Stimulated activated CD4-positive, alpha-beta T cell treated with anti-CD3 and anti-CD28 coated beads, Interleukin-1b, Interleukin-23, amount 100 ng/mL, for 1 hour (primary cell): ENCODE measurements at places on chromosomes 12 and 14.

DNA sequence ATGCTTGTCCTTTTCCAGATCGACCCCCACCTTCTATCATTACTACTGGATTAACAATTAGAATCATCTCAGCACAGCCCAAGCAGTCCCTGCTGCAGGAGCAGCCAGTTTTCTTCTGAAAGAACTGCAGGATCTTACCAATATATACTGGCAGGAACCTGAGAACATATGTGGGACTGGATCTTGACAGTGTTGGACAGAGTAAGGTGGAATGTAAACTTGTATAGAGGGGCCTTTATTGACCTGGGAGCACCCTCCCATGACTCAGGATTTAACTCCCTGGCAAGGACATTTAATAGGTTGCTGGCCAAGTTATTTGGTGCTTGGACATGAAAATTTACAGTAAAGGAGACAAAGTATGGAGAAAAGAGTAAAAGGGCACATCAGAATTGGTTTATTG is 66.2 kb upstream of the TMX1 start:
- no peak for DNase-seq

DNA sequence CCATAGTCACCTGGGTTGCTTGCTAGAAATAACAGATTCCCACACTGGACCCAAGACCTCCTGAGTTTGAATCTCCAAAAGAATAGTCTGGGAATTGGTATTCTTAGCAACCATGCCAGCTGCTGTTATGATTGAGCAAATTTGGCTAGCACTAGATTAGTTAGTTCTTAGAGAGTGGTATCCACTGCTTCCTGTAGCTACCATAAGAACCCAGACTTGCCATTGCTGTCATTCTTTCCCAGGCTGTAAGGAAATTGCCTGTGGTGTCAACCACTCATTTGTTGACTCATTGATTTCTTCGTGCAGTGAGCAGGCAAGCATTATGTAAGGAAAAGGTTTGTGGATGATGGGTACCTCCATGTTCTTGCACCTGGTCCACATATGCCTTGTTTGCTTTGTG is 201.8 kb upstream of the RGS6 start:
- DNase-seq: no peak

- DNase-seq: no peak
Observed at GRCh38 chr12:11780521-11781101, 131.1 kb downstream of the ETV6 start.

DNA sequence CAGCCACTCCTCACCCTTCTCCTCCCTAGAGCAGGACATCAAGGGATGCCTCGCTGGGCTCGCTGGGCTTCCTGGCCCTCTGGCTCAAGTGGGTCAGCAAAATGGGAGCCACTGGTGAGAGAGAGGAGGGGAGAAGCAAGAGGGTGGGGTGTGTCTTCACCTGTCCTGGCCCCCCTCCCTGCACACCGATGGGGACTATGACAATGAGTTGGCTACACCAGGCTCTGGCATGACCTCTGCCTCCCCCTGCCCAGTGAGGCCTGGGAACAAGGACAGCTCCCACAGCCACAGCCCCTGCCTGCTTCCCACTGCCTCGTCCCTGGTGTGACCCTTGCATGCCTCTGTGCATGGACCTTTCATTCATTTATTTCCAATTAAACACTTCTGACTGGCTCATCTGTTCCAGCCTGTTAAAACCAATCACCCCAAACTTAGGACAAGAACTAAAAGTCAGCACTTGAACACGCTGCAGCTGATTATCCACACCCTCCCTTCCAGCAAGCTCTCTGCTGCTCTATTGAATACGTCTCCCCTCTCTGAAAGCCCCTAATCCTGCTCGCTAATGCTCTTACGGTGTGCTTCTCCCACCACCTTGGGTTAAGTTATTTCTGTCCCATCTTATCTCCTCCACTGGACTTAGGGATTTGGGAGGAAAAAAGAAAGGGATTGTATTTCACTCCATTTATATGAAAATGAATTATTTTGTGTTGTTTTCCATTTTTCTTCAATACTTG is 5.8 kb upstream of the PPP2R5C start:
- no peak for DNase-seq

DNA sequence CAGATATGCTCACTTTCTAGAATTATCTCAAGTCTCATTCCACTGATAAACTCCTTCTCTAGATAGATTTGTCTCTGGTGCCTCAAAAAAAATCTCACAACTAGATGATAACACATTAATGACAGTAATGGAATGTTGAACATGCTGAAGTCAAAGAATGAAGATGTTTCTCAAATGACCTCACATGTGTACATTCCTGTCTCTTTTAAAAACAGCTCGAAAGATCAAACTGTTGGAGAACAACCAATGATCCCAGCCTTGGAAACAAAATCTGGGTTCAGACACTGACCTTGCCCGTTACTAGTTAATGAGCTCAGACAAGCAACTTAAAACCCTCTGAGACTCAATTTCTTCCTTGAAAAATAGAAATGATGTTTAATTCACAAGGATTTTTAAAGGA is 44.7 kb upstream of the KCNJ8 start:
- DNase-seq: no peak

DNA sequence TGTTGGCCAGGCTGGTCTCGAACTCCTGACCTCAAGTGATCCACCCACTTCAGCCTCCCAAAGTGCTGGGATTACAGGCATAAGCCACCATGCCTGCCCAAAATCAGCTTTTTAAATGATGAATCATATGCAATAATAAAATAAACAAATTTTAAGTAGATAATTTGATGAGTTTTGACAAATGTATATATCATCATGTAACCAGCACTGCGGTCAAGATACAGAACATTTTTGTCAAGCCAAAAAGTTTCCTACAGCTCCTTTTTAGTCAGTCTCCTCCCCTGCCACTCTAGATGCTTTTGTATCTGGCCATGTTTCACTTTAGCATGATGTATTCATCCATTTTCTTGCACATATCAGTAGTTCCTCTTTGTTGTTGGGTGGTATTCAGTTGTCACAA is 17.2 kb downstream of the FRMD6 start:
- DNase-seq: no peak
